ENCODE measurements at places on chromosomes 12 and 14.

DNA sequence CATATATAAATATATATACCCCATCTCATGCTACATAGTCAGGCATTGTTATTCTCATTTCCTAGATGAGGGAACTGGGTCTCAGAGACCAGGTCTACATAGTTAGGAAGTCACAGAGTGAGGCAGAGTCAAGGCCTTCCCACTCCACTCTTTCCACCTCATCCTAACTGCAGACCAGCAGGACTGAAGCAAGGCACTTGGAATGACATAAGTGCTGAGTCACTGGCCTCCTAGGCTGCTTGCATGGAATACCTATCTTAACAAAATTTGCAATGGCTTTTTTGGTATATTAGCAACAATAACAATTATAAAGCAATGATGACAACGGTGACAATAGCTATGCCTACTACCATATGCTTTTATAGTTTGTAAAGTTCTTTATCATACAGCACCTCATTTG lies 5.4 kb upstream of the ANO4 start:
- no peak for DNase-seq

DNA sequence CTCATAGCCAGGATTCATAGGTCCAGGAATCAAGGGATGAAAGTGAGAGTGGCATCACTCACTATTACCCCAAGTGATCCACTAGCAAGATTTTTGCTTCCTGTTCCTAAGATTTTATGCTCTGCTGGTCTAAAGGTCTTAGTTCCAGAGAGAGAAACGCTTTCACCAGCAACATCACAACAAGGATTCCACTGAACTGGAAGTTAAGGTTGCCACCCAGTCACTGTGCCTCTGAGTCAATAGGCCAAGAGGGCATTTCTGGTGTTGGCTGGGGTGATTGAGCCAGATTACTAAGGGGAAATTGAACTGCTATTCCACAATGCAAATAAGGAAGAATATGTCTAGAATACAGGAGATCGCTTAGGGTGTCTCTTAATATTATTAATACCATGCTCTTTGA lies 142.5 kb upstream of the ARID2 start:
- no peak for DNase-seq

DNA sequence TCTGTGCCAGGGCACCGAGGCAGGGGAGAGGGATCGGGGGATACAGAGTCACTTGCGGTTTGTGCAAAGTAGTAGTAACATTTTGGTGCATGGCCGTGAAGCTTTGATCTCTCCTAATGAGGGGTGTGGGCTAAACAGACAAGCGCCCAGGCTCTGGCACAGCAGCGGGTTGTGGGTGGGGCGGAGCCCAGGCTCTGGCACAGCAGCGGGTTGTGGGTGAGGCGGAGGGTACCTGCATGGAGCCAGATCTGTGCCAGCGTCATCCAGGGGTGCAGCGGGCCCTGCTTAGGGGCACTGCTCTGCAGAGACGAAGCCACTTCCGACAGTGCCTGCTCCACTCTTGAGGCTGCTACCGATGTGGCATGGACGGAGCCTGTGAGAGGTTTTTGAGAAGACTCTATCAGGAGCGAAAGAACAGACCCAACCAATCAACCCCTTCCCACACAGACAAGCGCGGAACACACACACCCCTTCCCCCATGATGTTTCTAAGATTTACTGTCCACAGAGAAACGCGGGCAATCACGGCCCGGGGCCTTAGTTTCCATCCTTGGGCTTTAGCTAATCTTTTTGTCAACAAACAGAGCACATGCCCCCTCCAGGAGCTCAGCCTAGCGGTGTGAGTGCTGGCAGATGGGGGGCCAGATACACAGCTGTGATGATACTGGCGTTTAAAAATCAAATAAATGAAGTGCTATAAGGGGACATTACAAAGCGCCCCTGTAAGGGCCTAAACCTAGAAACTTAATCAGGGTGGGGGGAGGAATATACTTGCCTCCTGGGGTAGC lies 196.6 kb downstream of the CALM1 start:
- DNase-seq = no peak

GRCh38 chr14:97077253-97077653 lies 280.1 kb downstream of the VRK1 start:
- DNase-seq = no peak

- DNase-seq = no peak
Observed at GRCh38 chr12:92044435-92044834, 101.2 kb downstream of the BTG1 start.

GRCh38 chr14:85426068-85426935 lies 103.6 kb upstream of the FLRT2 start:
- no peak for DNase-seq

DNA sequence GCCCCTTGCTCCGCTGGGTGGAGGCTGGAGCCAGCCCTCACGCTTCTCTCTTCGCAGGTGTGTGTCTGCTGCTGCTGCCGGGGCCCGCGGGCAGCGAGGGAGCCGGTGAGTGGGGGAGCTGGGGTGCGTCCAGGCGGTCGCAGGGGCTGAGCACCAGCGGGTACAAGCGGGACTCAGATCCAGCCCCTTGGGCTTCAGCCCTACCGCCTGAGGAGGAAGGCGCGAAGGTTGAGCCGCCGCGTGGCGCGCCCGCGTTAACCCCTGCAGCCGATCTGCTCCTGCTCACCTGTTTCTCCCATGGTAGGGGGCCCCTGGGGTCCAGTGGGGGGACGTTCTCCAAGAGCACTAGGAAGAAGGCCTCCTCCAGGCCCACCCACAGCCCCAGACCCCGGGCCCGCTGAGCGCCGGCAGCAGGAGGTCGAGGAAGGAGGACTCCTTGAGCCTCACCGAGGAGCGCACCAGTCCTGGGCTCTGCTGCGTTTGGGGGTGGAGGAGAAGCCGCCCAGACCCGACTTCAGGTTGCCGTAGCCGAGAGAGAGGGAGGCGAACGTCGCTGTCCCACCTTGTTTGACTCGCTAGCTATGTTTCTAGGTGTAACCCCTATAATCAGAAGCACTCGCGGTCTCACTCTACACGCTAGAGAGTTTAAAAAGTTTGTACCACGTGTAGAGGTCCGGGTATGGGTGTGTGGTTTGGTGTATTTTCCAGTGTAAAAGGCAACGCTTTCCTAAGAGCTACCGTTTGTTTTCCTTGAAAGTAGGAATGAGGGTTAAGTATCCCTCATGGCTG lies 834 bp downstream of the COCH start:
- DNase-seq = no peak

DNA sequence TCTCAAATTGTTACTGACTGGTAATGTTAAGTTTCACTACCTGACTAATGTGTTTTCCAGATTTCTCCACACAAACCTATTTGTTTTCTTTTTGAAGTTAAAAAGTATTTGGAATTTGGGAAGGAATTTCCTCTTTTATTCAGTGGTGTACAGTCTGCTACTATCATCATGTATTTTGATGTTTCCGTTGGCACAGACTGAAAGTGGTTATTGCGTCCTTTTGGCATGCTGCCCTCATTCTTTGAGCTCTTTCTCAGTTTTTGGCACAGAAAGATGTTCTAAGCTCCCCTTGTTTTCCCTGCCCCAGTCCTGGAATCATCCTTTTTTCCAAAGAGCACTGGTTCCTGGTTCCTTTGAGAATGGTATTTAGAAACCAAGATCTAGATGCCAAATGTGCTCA lies 31.4 kb upstream of the RTRAF start:
- no peak for DNase-seq

DNA sequence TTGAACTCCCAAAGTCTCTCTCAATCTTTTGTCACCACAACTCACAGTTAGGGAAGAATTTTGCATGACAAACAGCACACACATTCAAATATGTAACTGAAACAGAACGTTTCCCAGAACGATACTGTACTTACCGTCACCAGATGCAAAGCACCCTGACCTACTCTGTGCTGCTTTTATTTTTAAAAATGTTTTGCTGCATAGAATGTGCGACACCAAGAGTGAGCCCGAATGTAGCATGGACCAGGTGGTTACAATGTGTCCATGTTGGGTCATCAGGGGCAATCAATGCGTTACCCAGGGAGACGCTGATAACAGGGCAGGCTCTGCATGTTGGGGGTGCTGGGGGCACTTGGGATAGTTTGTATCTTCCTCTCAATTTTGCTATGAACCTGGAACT lies 14.6 kb upstream of the EIF5 start:
- no peak for DNase-seq

- no peak for DNase-seq
Observed at GRCh38 chr12:130716969-130717366, 869 bp upstream of the RIMBP2 start.

GRCh38 chr14:94509356-94509755 lies at the start of gene SERPINA12:
Gene SERPINA12, minus strand, starts transcription at chr14:94509469. Its CDS starts 11,072 bp downstream, at chr14:94498397.
- DNase-seq = no peak

DNA sequence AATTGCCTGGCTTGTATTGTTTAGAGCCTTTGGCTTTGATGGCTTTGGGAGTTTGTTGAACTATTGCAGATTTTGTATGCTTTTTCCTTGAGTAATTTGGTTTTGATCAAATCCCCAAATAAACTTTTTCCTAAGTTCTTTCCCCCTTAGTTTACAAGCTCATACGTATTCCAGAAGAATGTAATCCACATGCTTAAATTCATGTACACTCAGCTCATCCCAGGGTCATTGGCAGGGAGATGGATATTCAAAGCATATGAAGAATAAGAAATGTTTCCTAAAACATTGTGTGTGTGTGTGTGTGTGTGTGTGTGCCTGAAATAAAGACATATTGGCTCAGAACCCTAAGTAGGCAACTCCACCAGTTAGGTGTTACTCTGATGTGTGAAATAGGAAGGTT lies 89.4 kb downstream of the TMEM30B start:
- DNase-seq = no peak

- no peak for DNase-seq
Observed at GRCh38 chr12:92408072-92408900, 262.6 kb upstream of the BTG1 start.

- no peak for DNase-seq
Observed at GRCh38 chr14:89221109-89221810, 195.8 kb downstream of the FOXN3 start.

DNA sequence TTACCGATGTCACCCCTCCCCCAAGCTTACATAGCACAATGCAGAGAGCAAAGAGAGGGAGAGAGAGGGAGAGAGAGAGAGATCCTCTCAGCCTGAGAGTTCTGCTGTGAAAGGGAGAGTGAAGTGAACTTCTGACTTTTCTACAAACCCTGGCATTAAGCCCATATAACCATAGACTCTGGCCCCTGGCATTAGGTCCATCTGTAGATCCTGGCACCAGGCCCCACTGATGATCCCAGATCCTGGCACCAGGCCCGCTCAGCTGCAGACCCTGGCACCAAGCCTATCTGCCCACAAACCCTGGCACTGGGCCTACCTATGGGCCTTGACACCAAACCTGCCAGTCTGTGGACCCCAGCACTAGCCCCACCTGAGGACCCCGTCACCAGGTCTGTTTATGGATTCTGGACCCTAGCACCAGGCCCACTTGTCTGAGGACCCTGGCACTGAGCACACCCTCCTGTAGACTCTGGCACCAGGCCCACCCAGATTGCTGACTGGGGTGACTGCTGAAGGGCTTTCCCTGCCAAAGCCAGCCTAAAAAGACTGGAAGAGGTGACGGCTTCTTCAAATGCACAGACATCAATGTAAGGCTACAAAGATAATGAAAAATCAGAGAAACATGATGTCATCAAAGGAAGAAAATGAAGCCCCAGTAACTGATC lies 14.5 kb upstream of the KRT83 start:
- DNase-seq = no peak

- no peak for DNase-seq
Observed at GRCh38 chr12:3363608-3364007, 127.4 kb upstream of the PRMT8 start.

DNA sequence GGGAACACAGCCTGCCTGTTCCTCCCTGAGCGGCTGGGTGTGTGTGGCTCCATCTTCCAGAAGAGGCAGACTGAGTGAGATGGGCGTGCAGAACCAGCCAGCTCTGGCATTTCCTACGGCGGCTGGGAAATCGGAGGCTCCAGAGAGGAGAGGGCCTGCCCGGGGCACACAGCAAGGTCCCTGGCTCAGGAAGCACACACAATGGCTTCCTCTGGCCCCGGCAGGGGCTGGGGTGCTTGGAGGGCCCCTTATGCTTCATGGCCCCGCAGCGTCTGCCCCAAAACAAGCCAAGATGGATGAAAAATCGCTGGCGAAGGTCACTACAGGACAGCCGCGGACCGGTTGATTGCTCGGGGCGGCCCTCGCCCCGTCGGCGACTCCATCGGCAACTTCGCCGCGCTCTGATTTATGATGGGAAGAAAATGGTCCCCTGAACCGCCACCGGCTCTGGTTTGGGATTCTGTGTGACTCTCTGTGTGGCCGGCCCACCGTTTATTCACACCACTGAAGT lies 191.5 kb upstream of the C14orf180 start:
- no peak for DNase-seq

DNA sequence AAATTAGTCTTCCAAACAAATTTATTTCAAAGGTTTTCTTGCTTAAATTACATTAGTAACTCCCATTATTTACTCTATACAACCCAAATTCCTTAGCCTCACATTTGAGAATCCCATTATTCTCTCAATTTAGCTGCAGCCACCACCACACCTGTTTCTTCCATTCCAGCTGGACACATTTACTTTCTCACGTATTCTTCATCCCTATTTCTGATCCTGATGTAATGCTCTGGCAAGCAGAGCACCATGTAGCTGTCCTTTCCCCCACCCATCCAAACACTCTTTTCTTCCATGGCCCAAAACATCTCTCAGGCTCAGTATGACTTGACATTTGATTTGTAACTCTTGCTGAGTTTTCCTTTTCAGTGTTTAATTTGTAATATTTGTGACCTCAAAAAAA lies 240.2 kb upstream of the CLEC14A start:
- DNase-seq = no peak

DNA sequence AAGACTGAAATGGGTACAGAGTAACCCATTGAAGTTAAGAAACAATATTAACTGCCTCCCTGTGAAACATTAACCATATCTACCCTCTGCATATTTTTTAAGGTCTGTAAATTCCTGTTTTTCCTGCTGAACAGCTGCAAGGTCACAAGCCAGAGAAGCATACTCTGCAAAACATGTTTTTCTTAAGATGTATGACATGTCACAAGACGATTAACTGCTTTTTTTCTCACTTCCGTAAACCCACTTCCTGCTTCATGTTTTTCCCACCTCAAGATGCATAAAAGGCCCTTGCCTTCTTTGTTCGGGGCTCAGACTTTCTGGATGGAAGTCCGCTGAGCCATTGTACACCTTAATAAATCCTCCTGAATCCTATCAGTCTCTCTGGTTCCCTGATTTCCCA lies 504.7 kb upstream of the MIS18BP1 start:
- DNase-seq = no peak

DNA sequence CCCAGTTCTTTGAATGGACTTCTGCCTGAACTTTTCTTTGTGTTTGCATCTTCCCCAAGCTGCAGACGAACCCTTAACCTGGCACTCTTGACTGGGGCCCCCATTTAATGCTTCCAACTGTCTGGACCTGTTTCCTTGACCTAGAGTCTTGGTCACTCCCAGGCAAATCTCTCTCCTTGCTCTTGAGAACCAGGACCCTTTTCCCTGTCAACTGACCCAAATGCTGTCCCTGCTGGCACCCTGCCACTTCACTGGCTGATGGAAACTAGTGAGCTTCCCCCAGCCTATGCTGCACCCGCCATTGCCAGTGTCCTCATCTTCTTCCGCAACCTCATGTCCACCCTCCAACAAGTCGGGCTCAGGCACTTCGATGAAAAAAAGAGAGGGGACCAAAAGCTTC lies 79.5 kb downstream of the PRIMA1 start:
- no peak for DNase-seq
